ENCODE measurements at places on chromosomes 1 and 21. TPM values are rescaled to one million over a fixed set of nuclear protein-coding genes. Genes with fewer than 3 reads are reported as not detected.

Gene NT5C1A
- total RNA-seq: not detected

Gene TGFB2
- 12.7 TPM for total RNA-seq

Gene MAGOH
- 74.2 TPM for total RNA-seq

Gene TSPAN1
- 0.34 TPM for total RNA-seq

Gene SIK1
- total RNA-seq: 69.4 TPM

Gene GCSAML
- total RNA-seq: not detected

Gene MRTO4
- 52.6 TPM for total RNA-seq

Gene LAD1
- 80.5 TPM for total RNA-seq

Gene PGBD5
- total RNA-seq: 2.4 TPM

Gene FAM151A
- total RNA-seq: 21.4 TPM

Gene ITLN2
- 1.3 TPM for total RNA-seq

Gene BCAN
- not detected for total RNA-seq

Gene CD2
- total RNA-seq: not detected

Gene GSTM5
- total RNA-seq: 6.0 TPM

GRCh38 chr1:204931768-204932572 is 61.3 kb downstream of the NFASC start:
- DNase-seq: no peak

GRCh38 chr1:214476986-214477870 is 74.2 kb downstream of the PTPN14 start:
- DNase-seq: no peak

DNA sequence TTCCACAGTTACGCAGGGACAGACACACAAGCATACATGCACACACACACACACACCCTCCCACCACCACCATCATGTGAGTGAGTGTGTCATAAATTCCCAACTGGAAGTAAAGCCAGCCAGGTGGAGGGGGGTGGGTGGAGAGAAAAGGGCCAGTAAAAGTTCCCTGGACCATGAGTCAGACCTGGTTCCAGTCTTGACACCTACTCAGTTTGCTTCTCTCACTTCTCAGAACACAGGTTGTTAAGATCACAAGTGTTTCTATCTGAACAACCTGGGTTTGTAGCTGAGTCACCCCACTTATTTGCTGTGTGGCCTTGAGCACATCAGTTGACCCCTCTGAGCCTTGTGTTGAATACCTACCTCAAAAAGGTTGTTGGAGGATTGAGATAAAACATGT is 9.6 kb downstream of the EPHA10 start:
- no peak for DNase-seq

DNA sequence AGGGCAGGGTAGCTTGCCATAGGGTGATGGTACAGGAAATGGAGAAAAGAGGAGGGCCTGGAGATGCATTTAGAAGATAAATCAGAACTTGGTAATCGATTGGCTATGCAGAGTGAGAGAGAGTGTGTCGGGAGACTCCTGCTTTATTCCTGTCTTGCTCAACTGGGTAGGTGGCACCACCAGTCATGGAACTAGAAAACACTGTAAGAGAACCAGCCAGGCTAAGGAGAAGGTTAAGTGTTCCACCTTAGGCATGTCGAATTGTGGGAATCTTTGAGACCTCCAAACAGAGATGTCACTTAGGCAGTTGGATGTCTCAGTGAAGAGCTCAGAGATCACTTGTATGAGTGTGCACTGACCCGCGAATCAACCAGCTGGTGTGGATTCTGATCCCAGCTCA is 28.7 kb upstream of the RD3 start:
- DNase-seq: no peak

GRCh38 chr21:44814498-44815023 is 3.3 kb downstream of the SUMO3 start:
- DNase-seq: no peak

- no peak for DNase-seq
Observed at GRCh38 chr1:6370006-6370405, 23.6 kb downstream of the ACOT7 start.

GRCh38 chr1:3275471-3276340 is 178.8 kb upstream of the ARHGEF16 start:
- DNase-seq: no peak

DNA sequence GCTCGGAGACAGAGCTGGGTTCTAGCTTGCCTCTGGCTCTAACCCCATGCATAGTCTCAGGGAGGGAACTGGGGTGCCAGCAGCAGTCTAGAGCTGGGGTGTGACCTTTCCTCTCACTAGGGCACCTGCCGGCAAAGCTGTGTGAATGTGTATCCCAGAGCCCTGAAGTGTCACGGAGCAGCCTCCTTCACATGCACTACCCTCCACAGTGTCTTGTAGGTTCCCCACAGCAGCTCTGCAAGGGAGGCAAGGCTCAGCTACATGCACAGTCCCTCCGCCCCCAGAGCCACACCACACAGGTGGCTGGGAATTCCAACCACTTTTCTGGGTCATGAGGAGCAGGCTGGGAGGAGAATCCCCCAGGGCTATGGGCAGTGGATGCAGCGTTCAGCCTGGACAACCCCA is 7.7 kb upstream of the HPCA start:
- no peak for DNase-seq

DNA sequence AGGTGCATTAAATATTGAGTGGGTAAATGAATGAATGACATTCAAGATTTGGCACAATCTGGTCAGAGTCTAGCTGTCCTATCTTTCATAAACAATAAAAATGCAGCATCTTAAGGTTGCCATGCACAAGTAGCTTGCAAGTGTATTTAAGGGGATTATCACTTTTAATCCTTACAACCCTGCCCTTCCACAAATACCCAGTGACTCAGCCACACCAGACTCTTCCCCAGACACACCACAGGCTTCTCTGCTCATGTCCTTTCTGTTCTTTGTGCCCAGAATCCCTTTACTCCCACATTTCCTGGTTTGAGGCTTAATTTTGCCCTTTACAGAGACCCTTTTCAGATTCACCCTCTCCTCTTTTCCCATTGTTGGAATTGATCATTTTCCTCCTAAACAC is 59.8 kb downstream of the KIRREL1 start:
- DNase-seq: no peak

DNA sequence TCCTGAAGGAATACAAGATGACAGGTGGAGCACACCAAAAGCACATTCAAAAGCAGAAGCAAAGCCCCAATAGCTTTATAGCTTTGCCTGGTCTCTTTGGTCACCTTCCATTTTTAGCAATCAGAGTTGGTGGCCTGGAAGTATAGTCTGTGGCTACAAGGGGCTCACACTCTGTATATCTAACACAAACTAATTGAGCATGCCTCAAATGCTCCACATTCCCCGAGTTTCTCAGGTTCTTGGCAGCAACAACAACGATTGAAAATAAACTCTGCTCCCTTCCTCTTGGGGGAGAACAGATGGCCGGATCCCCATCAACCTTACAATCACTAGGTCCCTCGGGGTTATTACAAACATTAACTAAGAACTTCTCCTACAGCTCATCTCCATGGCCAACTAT is 24.9 kb upstream of the TADA1 start:
- no peak for DNase-seq

GRCh38 chr1:35326246-35326866 is 57.8 kb downstream of the ZMYM4 start:
- DNase-seq: no peak

- DNase-seq: no peak
Observed at GRCh38 chr1:152328801-152329391, 3.9 kb upstream of the FLG start.

GRCh38 chr21:17784180-17784598 is 35.0 kb downstream of the C21orf91 start:
- DNase-seq: no peak

DNA sequence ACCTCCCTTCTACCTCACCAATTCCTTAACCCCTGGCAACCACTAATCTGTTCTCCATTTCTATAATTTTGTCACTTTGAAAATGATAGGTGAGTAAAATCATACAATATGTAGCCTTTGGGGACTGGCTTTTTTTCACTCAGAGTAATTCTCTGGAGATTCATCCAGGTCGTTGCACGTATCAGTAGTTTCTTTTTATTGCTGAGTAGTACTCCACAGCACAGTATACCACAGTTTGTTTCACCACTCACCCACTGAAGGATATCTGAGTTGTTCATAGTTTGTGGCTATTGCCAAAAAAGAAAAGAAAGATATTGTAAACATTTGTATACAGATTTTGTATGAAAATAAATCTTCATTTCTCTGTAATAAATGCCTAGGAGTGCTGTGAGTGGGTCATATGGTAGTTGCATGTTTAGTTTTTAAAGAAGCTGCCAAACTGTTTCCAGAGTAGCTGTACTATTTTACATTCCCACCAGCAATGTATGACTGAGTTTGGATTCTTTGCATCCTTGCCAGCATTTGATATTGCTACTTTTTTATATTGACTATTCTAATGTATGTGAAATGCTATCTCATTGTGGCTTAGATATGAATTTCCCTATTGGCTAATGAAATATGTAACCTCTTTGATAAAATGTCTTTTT is 3.7 kb downstream of the CHD1L start:
- DNase-seq: no peak

DNA sequence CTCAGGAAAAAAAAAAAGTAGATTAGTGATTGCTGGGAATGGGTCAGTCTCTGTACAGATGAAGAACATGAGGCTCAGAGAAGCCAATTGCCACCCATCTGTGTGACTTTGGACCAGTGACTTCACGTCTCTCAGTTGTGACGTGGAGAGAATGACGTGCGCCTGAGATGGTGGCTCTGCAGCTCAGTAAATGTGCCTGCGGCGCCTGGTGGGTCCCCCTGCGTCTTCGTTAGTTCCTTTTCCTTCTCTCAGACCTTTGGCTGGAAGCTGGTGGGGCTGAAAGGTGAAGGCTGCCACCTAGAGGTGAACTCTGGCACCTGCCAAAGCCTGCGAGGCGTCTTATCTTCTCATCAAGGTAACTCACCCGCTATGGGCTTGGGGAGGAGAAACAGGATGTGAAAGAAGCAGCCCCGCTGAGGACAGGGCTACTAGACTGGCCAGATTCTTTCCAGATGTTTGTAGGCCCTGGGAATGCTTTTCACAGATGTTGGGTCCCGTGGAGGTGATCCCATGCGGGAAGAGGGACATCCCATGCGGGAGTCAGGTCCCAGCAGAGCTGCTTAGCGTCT is 8.7 kb upstream of the E2F2 start:
- DNase-seq: peak; percentile 92

DNA sequence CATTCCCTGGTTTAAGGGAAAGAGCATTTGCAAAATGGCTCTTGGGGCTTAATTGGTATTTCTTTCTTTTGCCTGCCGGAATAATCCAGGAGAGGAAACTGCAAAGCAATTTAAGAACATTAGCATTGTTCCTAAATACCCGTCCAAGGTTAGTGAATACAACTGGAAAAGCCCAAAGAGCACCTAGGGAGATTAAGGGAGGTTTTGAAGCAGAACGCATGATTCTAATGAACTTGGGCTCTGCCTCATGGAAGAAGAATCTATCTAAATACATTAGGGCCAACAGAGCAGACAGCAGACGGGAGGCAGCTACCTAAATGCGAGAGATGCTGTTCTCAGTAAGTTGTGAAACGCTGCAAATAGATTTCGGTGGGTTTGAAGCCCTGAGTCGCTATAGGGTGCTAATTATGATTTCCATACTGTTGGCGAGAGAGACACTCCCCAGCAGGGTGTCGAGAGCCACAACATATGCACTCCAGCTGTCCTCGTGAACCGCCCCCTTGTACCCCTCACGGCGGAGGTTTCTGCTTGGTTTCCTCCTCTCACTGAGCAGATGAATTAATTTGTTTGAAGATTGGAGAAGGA is 326.7 kb upstream of the CAMK1G start:
- DNase-seq: no peak

DNA sequence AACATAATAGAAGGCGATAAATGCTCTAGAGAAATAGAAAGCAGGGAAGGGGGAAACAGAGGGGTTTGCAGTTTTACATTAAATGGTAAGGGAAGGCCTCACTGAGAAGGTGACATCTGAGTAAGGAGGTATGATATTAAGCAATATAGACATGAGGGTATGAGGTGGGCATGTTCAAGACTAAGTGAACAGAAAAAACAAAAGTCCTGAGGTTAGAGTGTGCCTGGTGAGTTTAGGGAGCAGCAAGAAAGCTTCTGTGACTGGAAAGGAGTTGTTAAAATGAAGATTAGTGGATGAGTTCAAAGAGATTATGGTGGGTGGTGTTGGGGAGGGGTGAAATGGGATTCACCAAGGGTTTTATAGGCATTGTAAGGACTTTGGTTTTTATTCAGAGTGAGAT is 8.6 kb downstream of the RPRD2 start:
- DNase-seq: no peak

DNA sequence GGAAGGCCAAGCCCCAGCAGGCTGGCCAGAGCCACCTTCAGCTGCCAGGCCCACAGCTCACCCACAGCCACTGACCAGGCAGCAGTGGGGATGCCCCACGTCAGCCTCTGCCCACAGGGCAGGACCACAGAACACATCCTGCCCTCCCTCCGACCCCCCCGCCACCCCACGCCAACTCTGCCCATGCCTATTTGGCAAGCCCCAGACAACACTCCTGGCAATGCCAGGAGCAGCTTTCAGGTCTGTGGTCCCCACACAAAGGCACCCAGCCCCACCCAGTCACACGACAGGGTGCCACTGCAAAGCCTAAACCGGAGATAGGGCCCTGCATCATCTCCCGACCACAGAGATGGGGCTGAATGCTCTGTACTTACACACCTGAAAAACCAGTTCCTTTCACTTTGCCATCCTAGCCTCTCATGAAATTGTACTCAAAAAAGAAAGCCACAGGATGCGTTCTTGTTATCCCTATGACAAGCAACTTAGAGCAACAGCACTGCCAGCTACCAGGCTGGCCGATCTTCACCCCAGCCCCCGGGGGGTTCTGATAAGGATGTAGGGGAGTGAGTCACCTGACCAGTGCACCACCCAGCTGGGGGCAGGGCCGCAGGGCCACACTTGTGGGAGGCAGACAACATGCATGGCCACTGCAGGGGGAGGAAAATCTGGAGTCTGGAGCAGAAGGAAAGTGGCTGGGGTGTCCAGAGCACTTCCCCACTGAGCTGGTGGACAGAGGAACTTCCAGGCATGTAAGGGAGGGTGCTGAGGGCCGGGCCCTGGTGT is 36.2 kb downstream of the UBE2G2 start:
- no peak for DNase-seq

- no peak for DNase-seq
Observed at GRCh38 chr21:27462726-27463125, 495.8 kb upstream of the ADAMTS5 start.

DNA sequence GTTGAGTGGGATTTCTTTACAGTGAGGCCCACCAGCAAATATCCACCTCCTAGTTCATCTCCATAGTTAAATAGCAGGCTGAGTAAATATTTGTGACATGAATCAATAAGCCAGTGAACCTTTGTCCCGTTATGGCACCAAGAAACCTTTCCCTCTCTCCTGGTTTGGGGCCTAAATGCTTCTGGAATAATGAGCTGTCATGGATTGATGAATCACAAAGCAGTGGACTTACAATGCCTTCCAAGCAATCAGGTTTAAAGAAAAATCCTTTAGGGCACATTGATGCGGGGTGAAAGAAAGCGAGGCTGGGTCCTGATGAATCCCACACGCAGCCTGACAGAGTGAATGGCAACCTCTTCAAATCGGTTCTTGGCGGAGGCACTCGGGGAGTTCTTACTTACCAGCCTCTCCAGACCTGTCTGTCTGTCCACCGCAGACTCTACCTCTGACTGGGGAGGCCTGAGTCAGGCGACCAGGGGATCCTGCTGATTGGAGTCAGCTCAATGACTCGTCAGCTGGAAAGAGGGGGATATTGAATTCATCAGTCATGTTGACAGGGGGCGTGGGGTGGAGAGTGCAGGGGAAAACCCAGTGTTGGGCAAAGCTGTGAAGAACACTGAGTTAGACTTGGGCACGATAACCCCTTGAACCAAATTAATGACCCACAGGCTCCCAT is 247.3 kb downstream of the PLPP3 start:
- DNase-seq: no peak

GRCh38 chr1:176159993-176160392 is 47.1 kb downstream of the COP1 start:
- DNase-seq: no peak
